ENCODE measurements at places on chromosomes 7 and 10. TPM values are rescaled to one million over a fixed set of nuclear protein-coding genes. Genes with fewer than 3 reads are reported as not detected.

- no peak for DNase-seq
These were observed 42.0 kb downstream of the VWA2 start for GRCh38 chr10:114281006-114281405.

DNA sequence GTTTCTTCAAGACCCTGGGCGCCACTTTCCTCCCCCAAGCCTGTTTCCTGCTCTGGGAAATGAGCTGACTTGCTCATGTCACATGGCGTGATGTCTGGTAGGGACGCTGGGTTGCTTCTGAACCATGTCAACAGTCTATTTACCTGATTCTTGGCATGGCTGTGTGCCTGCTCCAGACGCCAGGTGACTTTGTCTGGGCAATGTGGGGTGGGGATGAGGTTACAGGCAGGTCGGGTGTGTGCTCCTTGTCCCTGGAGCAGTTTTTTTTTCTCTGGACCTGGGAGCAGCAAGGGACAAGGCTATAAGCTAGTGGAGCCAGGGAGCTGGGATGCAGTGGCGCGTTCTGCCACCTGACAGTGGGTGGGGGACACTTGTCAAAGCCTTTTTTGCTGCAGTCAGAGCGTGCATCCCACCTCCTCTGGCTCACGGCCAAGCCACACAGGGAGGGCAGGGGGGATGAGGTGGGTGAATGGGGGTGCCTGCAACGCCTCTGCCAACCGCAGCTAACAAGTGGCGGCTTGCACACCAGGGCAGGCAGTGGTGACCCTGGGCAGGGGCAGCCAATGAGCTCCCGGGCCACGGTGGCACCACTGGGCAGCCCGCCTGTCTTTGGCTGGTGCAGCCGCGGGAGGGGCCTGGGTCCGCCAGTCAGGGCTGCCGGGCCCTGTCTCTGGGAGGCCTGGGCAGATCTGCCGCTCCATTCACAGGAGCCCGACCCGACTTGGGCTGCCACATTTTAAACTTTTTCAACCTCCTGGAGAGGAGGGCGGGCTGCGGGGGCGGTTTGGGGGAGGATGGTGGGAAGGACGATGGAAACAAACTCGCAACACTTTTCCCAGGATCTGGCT lies 22.9 kb downstream of the DNAJB12 start:
- peak; percentile 73 for DNase-seq

GRCh38 chr10:74730246-74730645 lies 96.2 kb upstream of the KAT6B start:
- DNase-seq, result no peak

TDRD1 gene
- 0.48 TPM for total RNA-seq

KCP gene
- 0.10 TPM for total RNA-seq

TMEM130 gene
- total RNA-seq, result not detected
